ENCODE measurements at places on chromosomes 12 and 14.

- DNase-seq, result no peak
Measured at GRCh38 chr12:67446716-67447115, 177.6 kb downstream of the CAND1 start.

DNA sequence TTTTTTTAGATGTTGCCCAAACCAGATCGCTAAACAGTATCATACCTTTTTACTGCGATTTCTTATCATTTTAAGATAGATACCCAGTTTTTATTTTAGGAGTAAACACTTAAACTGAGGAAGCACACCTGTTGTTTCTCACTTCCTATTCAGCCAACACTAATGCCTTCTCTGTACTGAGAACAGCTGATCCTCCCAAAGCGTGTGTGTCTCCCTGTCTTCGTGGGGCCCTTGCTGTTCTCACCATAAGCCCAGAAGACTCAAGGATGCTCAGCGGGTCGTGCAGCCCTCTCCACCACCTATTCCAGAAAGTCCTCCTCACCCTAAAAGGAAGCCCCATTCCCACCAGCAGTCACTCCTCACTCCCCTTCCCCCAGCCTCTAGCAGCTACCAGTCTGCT lies 14.8 kb downstream of the PPP2R5C start:
- DNase-seq, result no peak

DNA sequence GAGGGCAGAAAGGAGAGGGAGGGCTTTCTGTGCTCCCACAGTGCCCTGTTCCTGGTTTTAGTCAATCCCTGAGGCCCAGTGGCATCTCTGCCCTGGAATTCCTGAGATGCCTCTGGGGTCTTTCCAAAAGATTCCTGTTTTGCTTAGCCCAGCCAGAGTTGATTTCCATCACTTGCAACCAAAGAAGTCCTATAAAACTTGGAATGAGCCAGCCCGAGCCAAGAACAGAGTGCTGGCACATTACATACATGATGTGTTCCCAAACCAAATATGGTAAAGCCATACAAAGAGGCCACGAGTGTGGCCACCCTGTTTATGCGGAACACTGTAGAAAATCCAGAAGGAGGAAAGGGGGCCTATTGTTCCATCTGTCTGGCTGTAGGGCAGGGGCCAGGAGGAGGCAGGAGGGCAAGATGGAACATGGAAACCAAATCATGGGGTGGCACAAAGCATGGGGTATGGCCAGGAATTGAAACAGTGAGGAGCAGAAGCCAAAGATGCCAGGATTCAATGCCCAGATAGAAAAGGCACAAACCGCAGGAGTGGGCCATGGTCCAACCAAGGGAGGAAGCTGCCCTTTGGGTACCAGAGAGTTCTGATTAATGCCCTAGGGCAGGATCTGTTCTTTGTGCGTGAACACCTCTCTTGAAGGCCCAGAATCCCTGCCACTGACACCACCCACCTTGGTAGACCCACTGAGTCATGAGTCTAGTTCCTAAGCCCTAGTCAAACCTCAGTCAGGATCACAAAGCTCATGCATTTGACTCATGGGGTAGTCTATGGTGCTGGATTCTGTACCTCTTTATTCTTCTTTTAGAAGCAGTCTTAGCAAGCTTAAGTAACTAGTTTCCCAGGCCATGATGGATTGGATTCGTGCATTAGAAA lies 75.2 kb downstream of the LRRC74A start:
- DNase-seq, result no peak

GRCh38 chr12:92769124-92769901 lies 66.5 kb downstream of the PLEKHG7 start:
- no peak for DNase-seq

- no peak for DNase-seq
Measured at GRCh38 chr12:105292705-105293104, 37.8 kb upstream of the C12orf75 start.

DNA sequence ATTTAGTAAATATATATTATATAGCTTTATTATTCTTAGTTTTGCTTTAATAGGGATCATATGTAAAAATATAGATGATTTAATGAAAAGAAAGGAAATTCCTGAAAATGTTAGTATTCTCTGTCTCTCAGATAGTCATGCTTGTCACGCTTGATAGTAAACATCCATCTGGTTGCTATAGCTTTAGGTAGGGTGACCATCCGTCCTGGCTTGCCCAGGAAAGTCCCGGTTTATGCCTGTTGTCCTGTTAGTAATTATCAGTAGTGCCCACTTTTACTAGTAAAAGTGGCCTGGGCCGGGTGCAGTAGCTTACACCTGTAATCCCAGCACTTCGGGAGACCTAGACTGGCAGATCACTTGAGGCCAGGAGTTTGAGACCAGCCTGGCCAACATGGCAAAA lies 23.8 kb downstream of the CFAP54 start:
- DNase-seq, result no peak

GRCh38 chr12:30385706-30386105 lies 310.0 kb downstream of the IPO8 start:
- no peak for DNase-seq

GRCh38 chr12:95187865-95188415 lies 29.3 kb downstream of the FGD6 start:
- DNase-seq, result no peak

GRCh38 chr14:98959410-98959809 lies 312.6 kb downstream of the BCL11B start:
- DNase-seq, result peak; percentile 22

GRCh38 chr12:74401966-74402365 lies 135.7 kb upstream of the ATXN7L3B start:
- DNase-seq, result no peak

DNA sequence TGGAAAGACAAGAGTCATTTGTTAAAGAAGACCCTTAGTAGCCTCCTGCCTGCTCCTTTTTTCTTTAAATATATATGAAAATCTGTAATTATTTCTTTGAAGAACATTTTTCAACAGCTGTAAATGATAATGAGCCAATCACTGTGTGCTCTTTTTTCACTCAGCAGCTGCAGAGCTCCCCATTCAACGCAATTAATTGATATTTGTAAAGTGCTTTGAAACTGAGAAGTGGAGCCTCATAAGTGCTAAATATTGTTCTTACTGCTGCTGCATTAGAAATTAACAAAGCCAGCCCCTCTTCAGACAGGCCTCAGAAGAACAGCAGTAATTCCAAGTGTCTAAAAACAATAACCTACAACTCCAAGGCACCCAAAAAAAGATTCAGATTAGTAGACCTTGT lies 224.3 kb downstream of the GXYLT1 start:
- no peak for DNase-seq

- no peak for DNase-seq
Measured at GRCh38 chr14:61409782-61410181, 88.4 kb downstream of the PRKCH start.

- DNase-seq, result no peak
Measured at GRCh38 chr12:120066341-120066740, 50.2 kb downstream of the RAB35 start.

DNA sequence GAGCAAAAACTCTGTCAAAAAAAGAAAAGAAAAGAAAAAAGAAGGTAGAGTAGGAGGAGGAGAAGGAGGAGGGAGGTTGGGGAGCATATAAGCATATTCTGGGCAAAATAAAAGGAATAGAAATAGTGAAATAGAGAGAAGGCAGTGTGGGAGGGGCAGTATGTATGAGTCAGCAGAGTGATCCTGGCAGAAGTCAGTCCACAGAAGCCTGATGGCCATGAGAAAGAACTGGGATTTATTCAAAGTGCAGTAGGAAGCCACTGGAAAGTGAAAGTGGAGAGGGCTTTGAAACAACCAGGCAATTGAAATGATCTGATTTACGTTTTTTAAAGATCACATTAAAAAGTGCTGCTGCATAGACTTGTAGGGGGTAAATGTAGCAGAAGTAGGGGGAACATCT lies 368.6 kb upstream of the USP15 start:
- no peak for DNase-seq

DNA sequence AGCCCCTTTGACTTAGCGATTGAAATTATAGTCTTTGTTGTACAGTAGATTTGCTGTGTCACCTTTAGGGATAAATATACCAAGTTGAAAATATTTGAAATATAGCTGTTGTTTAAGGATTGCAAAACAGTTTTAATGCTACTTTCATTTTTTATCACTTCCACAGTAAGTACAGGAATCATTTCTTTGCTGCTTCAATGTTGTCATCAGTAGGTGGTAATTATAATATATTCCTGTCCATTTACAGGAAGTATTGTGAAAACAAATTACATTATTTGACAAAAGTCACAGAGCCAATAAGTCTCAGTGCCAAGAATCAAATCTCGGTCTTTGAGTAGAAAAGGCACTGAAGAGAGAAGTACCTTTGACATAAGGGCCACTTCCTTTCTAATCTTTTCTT lies 342.6 kb upstream of the RGS6 start:
- DNase-seq, result no peak

- DNase-seq, result no peak
Measured at GRCh38 chr14:74290415-74290814, 12.3 kb downstream of the ABCD4 start.

GRCh38 chr12:98830657-98831056 lies 185.6 kb downstream of the APAF1 start:
- DNase-seq, result no peak

GRCh38 chr12:1343422-1343821 lies 251.0 kb downstream of the FBXL14 start:
- no peak for DNase-seq
